ENCODE measurements at places on chromosomes 12 and 14.

GRCh38 chr12:51441583-51441982, 17.0 kb downstream of the SLC4A8 start:
- DNase-seq, result no peak

GRCh38 chr14:98077176-98077575, 1194.8 kb downstream of the BCL11B start:
- DNase-seq, result peak; percentile 19

DNA sequence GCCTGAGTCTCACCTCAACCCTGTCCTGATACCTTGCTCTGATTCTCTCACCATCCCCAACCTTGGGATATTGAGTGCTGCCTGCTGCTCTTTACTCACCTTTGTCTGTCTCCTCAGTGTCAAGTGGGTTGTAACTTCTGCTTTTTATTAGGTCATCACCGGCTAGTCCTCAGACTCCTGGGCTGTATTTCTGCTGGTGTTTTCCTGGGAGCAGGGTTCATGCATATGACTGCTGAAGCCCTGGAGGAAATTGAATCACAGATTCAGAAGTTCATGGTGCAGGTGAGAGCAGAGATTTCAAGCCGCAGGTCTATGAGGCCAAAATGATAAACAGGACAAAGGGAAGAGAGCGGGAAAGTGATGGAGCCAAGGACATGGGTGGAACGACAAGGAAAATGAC, 498 bp downstream of the SLC39A2 start:
- DNase-seq, result no peak

DNA sequence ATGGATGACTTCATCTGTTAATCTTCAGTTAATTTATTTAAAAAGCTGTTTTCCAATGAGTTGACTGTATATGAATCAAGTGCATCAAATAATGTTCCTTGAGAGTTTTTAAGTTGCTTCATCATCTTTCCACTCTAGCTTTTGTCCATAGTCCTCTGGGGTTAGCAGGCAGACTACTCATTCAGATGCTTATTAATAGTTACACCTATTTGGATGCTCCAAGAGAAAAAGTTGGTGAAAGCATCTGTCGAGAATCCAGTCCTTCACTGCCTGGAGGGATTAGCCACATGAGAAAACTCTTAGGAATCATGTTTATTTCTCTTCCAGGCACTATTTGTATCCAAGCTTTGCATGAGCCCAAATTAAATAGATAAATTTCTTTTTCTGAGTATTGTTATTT, 70.2 kb downstream of the DACT1 start:
- no peak for DNase-seq

DNA sequence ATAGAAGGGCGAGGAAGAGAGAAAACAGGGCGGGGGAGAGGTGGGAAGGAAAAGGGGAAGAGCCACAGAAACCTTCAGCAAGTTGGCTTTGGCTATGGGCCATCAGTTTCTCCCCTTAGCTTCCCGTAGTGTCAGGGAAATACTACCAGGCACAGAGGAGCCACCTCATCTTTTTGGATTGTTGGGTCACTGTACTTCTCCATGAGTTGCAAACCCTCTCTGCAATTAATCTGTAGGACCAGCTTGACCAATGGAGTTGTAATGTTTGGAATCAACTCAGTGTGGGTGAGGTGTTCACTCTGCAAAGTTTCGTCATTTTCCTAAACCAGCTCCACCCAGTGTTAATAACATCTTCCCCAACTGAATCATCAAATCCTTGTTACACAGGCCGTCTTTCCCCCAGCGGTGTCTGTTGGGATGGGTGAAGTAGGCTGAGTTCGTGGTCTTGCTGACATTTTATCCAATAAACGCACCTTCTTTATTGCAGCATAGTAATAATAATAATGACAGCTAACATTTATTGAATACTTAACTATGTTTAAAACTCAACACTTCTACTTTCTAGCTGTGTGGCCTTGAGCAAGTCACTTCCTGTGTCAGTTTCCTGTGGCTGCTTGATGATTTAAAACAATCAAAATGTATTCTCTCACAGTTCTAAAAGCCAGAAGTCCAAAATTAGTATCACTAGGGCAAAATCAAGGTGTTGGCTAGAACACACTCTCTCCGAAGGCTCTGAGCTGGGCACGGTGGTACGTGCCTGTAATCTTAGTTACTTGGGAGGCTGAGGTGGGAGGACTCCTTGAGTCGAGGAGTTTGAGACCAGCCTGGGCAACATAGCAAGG, 8.1 kb upstream of the GLTP start:
- no peak for DNase-seq

DNA sequence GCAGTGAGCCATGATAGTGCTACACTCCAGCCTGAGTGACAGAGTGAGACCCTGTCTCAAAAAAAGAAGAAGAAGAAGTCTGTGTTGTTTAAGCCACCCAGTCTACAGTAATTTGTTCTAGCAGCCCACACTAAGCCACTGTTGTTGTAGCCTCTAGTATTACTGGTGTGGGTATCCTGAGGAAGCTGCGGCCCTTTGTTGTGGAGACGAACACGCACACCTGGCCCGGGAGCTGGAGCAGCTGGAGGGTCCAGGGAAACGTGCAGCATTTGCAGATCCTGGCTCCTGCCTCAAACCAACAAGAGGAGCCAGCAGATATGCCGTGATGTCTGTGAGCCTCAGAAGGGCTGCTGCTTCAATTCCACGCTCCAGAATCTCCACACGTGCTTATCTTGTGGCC, 65.3 kb downstream of the MAP1LC3B2 start:
- no peak for DNase-seq

All from NCI-H1105 treated with DMSO at 0.1 percent for 48 hours (cell line).